NCI-H1694 treated with DMSO at 0.1 percent for 48 hours (cell line): ENCODE measurements at places on chromosomes 4 and X.
A peak's percentile ranks its signal among the peaks of the same experiment; 100 is the strongest.

GRCh38 chrX:9163214-9163709 is 129.3 kb upstream of the FAM9B start:
- no peak for DNase-seq

DNA sequence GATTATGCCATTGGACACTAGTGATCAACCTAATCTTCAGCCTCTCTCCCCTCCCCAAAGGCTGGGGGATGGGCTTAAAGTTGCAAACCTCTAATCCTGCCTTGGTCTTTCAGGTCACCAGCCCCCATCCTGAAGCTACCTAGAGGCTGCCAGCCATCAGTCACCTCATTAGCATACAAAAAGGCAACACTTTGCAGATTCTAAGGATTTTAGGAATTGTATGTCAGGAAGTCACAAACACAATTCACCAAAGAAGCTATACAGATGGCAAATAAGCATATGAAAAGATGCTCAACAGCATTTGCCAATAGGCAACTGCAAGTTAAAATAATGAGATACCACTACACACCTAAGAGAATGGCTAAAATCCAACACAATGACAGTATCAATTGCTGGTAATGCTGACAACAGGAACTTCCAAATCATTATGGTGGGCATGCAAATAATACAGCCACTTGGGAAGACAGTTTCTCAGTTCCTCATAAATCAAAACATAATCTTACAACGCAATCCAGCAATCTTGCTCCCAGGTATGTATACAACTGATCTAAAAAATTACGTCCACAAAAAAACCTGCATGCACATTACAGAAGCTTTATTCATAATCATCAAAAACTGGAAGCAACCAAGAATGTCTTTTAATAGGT is 9.0 kb upstream of the PIM2 start:
- no peak for DNase-seq

DNA sequence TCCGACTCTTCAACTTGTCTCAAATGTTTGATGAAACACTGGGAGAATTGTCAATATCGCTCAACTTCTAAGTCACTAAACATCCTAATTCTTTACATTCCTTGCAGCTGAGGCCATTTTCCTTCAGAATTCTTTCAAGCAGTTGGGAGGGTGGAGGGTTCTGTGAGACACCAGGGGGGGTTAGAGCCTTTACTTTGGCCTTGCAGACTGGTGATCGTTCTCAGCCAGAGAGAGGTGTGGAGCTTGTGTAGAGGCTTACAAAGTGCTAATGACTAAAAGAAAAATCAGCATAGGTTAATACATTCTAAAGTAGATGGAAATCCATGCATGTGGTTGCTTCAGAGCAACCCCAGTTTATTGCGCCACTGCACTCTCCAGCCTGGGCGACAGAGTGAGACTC is 21.3 kb upstream of the SOX3 start:
- DNase-seq = no peak

- no peak for DNase-seq
These were observed 1.1 kb upstream of the CUL4B start for GRCh38 chrX:120561634-120562568.

DNA sequence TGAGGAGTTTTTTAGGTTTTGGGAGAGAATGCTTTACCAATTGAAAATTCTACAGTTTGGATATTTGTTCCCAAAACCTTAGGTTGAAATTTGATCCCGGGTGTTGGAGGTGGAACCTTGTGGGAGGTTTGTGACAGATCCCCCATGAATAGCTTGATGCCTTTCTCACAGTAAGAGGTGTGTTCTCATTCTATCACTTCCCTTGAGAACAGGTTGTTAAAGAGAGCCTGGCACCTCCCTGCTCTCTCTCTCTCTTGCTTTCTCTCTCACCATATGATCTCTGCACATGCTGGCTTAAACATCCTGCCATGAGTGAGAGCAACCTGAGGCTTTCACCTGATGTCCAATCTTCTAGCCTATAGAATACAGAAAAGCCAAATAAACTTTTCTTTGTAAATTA is 1475.5 kb upstream of the AGA start:
- no peak for DNase-seq

GRCh38 chrX:72714478-72714916 is 391 bp upstream of the PHKA1 start:
- peak; percentile 58 for DNase-seq

- no peak for DNase-seq
These were observed 146.2 kb downstream of the GATB start for GRCh38 chr4:151614561-151614960.

- DNase-seq = no peak
These were observed 390.6 kb upstream of the ZFP42 start for GRCh38 chr4:187604984-187605383.

- DNase-seq = no peak
These were observed 17.7 kb downstream of the PPP4R3C start for GRCh38 chrX:27445438-27445837.

- no peak for DNase-seq
These were observed 294.1 kb downstream of the STIM2 start for GRCh38 chr4:27154706-27155105.

DNA sequence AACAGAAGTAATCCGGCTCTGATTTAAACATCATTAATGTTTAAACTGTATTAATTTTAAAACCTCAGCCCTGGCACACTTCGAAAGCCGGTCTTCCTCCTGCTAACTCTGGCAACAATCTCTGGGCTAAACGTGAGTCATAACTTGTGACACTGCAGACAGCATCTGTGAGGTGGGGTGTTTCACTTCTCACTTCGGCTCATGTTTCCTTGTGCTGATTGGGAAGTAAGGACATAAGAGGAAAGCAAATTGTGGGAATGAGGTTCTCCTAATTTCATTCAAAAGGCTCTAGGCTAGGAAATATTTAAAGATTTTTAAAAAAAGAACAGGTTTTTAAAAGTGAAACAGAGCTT is 139.9 kb upstream of the USP9X start:
- peak; percentile 34 for DNase-seq
